ENCODE measurements at places on chromosomes 5 and 9. TPM values are rescaled to one million over a fixed set of nuclear protein-coding genes. Genes with fewer than 3 reads are reported as not detected.

RGS7BP gene
- 0.07 TPM for total RNA-seq

TMEM215 gene
- 3.0 TPM for total RNA-seq

IFNA13 gene
- total RNA-seq, result not detected

PCDHAC1 gene
- 5.9 TPM for total RNA-seq

CDH9 gene
- total RNA-seq, result not detected

PARP8 gene
- total RNA-seq, result 36.2 TPM

PCDHB13 gene
- 3.3 TPM for total RNA-seq

SHB gene
- 54.5 TPM for total RNA-seq

PPP1R2B gene
- total RNA-seq, result not detected

NTRK2 gene
- 4.8 TPM for total RNA-seq

CDKN2B-AS1 gene
- 2.3 TPM for total RNA-seq

IL9 gene
- not detected for total RNA-seq

EIF4EBP3 gene
- total RNA-seq, result 3.6 TPM

NTNG2 gene
- 2.4 TPM for total RNA-seq

PCDHB6 gene
- 0.70 TPM for total RNA-seq

C5 gene
- total RNA-seq, result 1.1 TPM

PTPA gene
- 122 TPM for total RNA-seq

RASGRF2 gene
- 8.5 TPM for total RNA-seq

TYRP1 gene
- total RNA-seq, result 0.26 TPM

FSTL4 gene
- total RNA-seq, result not detected

NUTM2F gene
- total RNA-seq, result not detected

CCNI2 gene
- total RNA-seq, result 0.24 TPM

GCNT1 gene
- total RNA-seq, result 14.7 TPM

SHISAL2B gene
- not detected for total RNA-seq

PCDHGA5 gene
- 0.29 TPM for total RNA-seq

EGR1 gene
- 24.4 TPM for total RNA-seq

CTXN3 gene
- total RNA-seq, result not detected

IL4 gene
- total RNA-seq, result not detected

OLFM1 gene
- 5.5 TPM for total RNA-seq

ETF1 gene
- 139 TPM for total RNA-seq

PLAC8L1 gene
- 2.7 TPM for total RNA-seq

FOXI1 gene
- not detected for total RNA-seq

OGN gene
- total RNA-seq, result not detected

PCDHB4 gene
- 1.1 TPM for total RNA-seq

GPR151 gene
- not detected for total RNA-seq

SPAG8 gene
- 0.52 TPM for total RNA-seq

YIPF5 gene
- total RNA-seq, result 144 TPM

ACOT12 gene
- not detected for total RNA-seq

NR6A1 gene
- 14.5 TPM for total RNA-seq

IRX1 gene
- total RNA-seq, result 0.14 TPM

SPATA31A7 gene
- not detected for total RNA-seq

AK8 gene
- total RNA-seq, result 0.84 TPM

FOXD4L3 gene
- not detected for total RNA-seq

GFI1B gene
- not detected for total RNA-seq

SMIM3 gene
- 19.8 TPM for total RNA-seq

SLCO6A1 gene
- total RNA-seq, result not detected

LEAP2 gene
- total RNA-seq, result 0.27 TPM

PKD2L2 gene
- not detected for total RNA-seq

WNT8A gene
- total RNA-seq, result not detected

SLC4A9 gene
- not detected for total RNA-seq

EIF4E1B gene
- total RNA-seq, result not detected

IFNB1 gene
- 3.2 TPM for total RNA-seq

DND1 gene
- 1.4 TPM for total RNA-seq

Measured in astrocyte (in vitro differentiated cells and primary cell).